ENCODE measurements at places on chromosomes 3 and 15.

DNA sequence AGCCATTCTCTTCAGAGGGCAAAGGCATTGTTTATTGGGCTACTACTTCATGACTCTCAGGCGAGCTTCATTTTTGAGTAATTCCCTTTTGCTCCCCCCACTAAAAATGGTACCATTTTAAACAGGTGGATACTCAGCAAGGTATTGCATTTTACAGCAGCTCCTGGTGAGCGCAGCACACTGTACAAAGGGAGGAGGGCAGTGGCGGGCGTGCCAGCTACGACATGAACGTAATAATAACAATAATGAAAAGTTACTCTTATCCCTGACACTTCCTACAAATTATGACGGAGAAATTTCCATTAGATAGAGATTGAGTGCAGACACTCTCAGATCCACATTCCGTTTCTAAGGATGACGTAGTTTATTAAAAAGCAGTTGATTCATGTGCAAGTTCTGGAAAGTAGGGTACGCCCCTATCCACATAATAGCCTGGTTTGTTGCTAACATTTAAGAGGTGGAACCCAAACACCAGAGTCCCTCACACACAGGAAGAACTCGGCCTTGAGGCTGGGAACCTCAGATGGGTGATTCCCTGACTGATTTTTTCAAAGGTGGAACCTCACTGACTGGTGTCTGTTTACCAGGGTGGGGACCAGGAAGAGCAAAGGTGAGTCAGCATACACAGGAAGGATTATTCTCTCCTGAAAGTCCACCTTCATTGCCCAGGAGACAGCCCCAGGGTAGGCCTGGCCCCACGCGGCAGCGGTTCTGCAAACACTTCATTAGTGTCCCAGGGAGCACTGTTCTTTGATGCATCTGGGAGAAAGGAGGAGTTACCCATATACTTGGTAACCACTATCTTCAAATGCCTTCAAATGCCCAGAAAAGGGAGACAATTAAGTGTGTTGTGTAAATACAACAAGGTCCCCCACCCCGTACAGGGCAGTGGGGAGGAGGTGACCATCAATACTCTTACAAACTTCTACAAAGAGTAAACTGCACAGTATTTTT, 69.9 kb downstream of the LDHAL6B start:
- no peak for DNase-seq

GRCh38 chr3:16182183-16182582, 7.7 kb downstream of the GALNT15 start:
- no peak for DNase-seq

GRCh38 chr3:188491276-188491687, 337.3 kb downstream of the LPP start:
- DNase-seq, result no peak

DNA sequence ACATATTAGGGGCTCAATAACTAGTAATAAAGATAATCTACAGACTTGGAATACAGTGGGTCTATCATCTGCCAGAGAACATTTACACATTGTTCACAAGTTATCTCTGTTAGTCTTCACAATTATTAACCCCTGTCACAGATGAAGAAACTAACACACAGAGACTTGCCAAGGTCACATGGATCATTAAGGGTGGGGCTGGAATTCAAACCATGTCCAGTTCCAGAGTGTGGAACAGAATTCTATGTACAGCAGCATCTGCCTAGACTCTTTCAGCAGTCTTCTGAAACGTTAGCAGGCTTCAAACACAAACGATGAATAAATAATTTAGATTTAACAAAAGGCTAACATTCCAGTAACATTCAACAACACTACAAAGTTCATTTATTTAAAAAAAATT, 673.9 kb upstream of the NR2F2 start:
- DNase-seq, result no peak

DNA sequence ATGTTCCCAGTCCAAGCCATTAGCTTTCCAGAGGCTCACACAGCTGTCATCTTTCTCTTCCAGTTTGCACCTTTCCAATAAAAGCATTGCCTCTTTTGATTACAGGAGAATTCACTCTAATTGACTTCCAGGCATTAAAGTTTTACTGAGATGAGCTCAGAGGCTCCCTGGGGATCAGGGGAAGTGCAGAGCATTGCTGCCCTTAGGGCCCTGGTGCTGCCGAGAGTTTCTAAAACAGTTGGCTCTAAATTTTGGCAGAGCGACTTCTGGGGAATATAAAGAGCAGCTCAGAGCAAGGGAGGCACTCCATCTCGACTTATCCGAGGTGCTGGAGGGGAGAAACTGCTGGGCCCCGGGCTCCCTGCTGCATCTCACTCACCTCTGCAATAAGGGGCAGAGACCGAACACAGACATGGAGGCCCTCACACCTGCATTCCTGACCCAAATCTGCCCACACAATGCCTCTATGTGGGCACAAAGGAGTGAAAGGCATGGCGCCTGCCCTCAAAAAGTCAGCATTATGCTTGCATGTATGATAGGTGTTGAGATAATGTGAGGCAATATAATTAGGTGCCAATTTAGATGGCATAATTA, 61.7 kb downstream of the SCN11A start:
- DNase-seq, result no peak

DNA sequence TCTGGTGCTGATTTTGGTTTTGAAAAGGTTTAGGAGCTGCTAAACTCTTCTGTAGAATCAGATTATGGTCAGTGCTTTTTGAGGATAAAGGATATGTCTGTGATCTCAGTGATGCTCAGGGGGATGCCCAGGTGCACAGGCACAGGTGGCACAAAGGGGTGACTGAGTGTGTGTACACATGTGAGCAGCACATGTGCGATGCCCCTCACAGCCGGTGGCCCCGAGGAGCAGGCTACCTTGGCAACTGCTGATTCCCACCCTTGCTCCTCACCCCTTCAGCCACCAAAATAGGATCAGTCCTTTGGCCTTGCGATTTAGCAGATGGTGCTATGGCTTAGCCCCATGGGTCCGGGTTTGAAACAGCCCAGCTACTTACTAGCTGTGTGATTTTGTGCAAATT, 51.1 kb downstream of the POMGNT2 start:
- no peak for DNase-seq

DNA sequence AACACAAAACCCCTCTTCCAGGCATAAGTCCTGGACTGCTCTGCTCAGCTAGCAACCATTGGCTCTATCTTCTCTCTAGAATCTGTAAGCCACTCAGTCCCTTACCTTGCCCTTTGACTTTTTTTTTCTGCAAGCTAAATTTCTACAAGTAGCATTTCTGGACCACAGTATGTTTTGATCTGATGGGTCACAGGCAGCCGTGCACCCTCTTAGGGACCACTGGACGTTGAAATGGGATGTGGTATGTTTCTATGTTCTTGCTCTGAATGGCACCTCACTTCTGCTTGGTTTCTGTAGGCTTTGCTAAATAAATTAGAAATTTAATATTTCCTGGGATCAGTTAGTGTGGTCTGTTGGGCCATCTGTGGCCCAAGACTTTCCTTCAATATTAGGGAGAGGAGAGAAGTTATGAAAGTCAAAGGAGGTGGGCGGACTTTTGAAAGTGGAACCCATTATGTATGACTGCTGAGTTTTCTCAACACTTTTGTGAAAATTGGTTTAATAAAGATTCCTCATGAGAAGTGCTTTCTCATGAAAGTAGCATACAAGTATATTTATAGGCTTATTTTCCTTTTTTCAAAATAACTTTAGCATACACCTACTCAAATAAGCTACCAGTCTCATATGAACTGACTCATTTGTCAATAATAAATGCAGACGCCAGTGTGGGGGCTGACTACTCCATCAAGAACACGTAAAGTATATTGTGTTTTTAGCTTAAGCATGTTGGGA, 18.4 kb upstream of the TIPARP start:
- DNase-seq, result no peak

- no peak for DNase-seq
Measured at GRCh38 chr3:175288621-175289020, 429.5 kb downstream of the NAALADL2 start.

DNA sequence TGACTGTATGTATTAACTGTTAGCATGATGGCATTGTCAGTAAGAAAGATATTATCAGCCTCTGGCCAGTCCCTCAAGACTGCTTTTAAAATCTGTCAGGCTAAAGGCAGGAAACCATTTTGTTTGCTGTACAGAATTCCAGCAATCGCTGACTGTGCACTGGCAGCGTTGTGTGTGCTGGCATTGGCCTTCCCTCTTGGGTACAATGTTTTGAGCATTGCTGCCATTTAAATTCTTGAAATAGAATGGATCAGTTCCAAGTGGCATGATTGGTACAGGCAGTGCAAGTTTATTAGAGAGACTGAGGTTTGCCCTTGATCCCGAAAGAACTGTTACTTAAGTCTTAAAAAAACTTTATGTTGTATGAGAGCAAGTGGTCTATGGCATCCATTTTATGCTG, 788.7 kb downstream of the OTOL1 start:
- DNase-seq, result no peak

DNA sequence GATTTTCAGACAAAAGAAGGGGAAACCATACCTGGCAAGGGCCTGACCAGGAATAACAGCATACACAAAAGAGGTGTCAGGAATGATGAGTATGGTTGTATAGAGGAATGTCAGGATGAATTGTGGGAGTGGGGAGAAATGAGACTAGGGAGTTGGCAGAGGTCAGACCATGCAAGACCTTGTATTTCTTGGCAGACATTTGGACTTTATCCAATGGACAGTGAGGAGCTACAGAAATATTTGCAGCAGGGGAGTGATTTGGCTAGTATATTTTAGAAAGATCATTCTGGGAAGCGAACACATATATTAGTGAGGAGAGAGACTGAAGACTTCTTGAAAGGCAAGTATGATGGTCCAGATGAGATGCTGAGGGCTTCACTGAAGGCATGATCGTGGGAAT, 25.4 kb upstream of the ALPK3 start:
- no peak for DNase-seq

GRCh38 chr3:73547427-73548248, 77.1 kb downstream of the PDZRN3 start:
- peak; percentile 1 for DNase-seq

GRCh38 chr15:52093539-52094510, 18.8 kb downstream of the BCL2L10 start:
- DNase-seq, result peak; percentile 80

GRCh38 chr3:195698647-195699387, 22.0 kb upstream of the MUC20 start:
- peak; percentile 68 for DNase-seq

DNA sequence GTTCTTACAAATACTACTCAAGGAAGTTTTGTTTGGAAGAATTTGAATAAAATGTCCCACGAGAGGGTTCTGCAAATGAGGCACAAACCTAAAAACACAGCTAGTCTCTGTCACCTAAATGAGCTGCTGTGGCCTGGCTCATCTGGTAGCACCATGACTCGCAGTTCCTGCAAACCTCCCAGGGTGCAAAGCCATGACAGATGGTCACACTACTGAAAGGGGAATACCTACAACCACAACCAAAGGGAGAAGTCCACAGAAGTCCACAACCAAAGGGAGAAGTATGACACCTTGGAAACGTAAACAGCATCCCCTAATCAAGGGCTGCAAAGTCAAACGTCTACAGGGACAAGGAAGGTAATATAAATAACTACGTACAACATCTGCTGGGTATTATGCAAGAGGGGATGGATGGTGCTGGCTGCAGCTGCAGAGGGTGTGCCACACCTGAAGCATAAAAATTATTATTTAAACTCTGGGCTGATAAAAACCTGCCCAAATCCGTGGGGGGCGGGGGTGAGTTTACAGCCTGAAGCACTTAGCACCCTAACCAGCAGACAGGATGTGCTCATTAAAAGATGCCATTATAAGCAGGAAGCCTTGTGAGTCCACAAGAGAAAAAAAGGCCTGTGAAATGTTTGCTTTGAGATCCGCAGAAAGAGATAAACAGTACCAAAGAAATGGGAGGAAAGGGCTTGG, 184.0 kb downstream of the MAGI1 start:
- no peak for DNase-seq

GRCh38 chr15:57566834-57567233, 24.9 kb upstream of the MYZAP start:
- DNase-seq, result no peak

- no peak for DNase-seq
Measured at GRCh38 chr3:127110982-127111693, 81.8 kb upstream of the PRR23E start.

DNA sequence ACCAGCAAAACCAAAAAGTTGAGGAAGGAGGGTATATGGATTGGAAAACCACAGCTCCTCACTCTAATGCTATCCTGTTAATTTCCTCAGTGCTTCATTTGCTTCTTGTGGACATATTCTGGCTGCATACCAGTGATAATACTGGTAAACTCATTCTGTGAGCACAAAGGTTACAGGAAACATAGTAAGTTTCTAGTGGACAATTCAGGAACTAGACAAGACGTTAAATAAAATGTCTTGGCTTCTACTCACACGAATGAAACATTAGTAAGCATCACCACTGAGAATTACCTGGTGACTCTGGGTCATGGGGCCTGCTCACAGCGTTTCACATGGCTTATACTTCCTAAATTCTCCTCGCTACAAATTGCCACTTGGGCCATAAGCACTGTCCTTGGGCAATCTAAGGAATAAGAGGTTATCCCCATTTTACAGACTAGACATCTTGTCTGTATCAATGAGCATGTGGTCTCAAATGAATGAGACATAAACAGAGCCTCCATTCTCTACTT, 20.1 kb upstream of the PPIB start:
- no peak for DNase-seq

DNA sequence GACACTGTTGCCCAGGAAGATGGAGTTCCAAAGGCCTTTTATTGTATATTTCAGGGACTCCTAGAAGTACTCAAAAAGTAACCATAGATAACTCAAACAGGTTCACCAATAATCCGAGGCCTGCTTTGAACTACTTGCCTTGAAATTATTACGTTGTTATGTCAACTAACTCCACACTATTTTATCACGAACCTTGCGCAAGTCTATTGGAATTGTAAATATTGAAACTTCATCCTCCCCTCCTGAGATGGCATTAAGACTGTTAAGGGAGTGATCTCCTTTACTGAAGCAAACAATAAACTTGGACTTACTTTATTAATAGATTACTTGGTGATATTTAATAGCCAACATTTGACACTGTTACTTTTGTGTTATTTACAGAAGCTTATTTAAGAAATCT, 199.6 kb upstream of the GADL1 start:
- DNase-seq, result no peak

- DNase-seq, result no peak
Measured at GRCh38 chr15:45386420-45386819, 8.1 kb upstream of the GATM start.

GRCh38 chr3:154384479-154384878, 45.5 kb downstream of the GPR149 start:
- DNase-seq, result no peak

DNA sequence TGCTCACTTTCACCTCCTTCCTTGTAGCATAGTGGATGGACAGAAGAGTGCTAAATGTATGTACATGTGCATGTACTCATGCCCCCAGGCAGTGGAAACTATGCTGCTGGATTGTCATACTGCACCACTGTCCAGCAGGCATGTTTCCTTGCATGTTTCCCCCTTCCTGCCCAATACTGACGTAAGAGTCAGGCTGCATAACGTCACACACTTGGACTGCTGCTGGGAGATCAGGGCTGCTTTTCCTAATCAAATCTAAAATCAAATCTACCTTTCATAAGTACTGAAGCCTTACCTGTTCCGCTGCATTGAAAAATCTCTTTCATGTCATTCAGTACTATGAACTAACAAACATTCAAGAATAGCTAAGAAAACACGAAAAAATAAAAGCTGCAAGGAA, 67.9 kb upstream of the ROBO1 start:
- DNase-seq, result no peak

GRCh38 chr15:29103824-29104565, 165.6 kb downstream of the NSMCE3 start:
- DNase-seq, result no peak

- no peak for DNase-seq
Measured at GRCh38 chr3:48601622-48601994, 6.5 kb upstream of the COL7A1 start.

GRCh38 chr15:57607570-57608000, 15.9 kb downstream of the MYZAP start:
- DNase-seq, result peak; percentile 49
